CD4-positive, alpha-beta T cell treated with Interleukin-6 at 100 ng/mL for 8 hours (primary cell): ENCODE measurements at places on chromosomes 7 and 10.

DNA sequence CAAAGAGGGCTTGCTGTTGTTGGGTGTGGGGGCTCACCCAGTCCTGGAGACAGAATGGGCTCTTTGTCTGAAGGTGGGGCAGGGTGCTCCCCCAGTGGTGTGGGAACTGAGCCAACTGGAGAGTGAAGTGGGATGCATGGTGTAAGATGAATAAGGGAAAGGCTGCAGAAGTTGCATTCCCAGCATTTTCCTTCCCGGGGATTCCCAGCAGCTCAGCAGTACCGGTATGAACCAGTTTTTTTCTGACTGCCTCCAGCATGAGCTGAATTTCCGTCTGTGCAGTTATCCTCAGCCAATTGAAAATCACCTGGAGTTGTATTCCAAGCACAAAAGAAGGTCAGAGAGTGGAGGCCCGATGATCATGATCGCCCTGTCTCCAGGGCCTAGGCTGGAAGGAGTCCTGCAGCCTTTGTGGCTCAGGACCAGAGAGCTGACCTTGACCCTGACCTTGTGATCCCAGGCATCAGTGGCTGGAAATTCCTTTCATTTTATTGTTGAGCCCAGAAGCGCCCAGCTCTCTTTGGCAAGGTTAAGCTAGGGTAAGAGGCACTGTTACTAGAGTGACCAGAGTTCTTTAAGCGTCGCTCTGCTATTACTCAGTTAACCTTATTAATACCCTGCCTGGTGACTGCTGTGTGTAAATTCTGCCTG lies 33.4 kb downstream of the OGDH start:
- DNase-seq: no peak

DNA sequence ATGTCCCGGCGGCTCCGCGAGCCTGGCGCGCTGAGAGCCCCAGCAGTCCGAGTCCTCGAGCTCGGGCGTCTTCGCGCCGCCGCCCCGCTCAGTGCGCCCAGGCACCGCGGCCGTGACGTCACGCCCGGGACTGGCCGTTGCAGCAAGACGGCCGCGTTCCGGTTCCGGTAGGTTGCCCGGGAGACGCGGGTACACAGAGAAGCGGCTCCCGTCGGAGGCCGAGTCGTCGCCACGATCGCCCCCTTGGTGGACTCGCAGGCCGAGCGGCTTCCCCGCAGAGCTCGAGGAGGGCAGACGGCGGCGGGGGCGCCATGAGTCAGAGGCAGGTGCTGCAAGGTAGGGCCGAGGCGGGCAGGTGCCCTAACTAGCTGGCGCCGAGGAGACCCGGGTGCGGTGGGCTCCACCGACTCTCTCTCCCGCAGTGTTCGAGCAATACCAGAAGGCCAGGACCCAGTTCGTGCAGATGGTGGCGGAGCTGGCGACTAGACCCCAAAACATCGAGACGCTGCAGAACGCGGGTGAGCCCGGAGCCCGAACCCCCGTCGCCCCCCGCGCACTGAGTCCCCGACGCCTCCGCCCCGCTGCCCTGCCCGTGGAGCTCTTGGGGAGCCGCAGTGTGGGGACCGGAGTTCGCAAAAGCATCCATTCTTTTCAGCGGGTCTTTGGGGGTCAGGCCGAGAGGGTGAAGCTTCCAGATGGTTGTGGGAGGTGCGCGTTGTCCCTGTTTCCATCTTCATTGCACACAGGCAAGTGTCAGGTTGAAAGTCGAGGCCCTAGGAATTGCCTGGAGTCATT lies at the start of gene SPAG6:
Gene SPAG6 (plus strand): TSS at position 196 of the 795 bp plus-strand sequence. CDS start 116 bp downstream, at position 312.
- no peak for DNase-seq

DNA sequence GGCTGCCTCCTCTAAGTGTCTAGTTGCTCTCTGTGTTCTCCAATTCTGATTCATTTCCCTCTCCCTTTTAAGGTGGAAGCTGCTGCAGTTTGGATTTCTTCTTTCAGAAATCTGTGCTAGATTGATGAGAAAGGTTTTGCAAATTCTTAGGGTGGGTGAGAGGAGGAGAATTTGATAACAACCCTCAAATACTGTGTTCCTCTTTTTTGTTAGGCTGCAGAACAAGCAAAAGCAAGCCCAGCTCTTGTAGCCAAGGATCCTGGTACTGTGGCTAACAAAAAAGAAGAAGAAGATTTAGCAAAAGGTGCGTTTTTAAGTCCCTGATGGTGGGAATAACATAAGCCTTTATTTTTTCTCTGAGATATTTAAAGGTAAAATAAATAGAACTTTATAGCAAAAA lies 49.1 kb downstream of the STAM start:
- DNase-seq: no peak

GRCh38 chr10:86234541-86235270 lies 131.9 kb downstream of the GRID1 start:
- no peak for DNase-seq

DNA sequence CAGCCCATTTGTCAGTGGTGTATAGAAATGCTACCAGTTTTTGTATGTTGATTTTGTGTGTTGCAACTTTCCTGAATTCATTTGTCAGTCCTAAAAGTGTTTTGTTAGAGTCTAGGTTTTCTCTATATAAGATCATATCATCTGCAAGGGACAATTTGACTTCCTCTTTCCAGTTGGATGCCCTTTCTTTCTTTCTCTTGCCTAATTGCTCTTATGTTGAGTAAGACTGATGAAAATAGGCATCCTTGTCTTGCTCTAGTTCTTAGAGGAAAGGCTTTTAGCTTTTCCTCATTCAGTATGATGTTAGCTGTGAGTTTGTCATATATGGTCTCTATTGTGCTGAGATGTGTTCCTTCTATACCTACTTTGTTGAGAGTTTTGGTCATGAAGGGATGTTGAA lies 161.7 kb upstream of the TPK1 start:
- no peak for DNase-seq

DNA sequence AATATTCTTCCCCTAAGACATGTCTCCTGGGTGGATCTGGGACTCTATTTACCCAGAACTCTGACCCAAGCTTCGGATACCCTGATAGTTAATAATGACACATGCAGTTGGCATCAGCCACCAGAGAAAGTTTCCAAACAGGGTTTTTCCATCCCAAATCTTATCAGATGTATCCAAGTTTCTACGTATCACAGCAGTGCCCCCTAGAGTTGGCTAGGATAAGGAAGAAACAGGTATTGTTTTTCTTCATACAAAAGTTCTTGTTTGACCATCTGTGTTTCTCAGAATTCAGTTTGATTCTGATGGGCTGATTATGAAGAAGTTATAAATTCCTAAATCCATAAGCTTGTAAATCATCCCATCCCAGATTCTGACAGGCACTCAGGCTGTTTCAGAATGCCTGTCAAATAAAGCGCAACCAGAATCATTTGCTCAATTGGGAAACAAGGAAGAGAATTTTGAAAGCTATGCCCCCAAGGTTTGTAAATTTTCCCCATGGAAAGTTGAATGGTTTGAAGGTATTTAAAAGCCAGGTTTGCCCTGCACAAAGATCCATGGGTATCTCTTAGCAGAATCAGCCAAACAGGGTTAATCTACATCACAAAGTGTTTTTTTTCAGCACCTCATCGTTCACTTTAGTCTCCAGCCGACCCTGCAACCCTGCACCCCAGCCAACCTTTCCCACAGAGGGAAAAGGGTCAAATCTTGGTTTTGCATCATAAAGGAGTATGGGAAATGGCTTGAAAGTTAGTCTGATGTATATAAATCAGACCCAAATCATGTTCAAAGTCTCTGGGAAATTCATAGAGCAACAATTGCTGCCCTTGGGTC lies 47.4 kb downstream of the NRAP start:
- DNase-seq: no peak

GRCh38 chr7:154899862-154900261 lies 103.1 kb downstream of the PAXIP1 start:
- DNase-seq: no peak

DNA sequence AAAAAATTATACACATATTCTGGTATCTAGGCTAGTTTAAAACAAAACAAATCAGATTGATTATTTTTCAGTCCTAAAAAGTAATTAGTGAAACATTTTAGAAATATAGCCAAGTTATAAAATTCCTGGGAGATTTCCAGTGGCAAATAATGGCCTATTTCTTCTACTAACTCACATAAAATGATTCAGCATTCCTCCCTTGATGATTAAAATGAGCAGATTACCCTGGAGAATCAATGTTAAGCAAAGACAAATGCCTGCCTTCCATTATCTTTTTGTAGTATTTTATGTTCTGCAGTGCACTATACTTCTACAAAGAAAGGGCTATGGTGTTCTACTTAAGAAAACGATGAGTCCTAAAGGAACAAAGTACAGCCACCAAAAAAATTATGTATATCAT lies 53.6 kb downstream of the PARD3 start:
- DNase-seq: no peak

DNA sequence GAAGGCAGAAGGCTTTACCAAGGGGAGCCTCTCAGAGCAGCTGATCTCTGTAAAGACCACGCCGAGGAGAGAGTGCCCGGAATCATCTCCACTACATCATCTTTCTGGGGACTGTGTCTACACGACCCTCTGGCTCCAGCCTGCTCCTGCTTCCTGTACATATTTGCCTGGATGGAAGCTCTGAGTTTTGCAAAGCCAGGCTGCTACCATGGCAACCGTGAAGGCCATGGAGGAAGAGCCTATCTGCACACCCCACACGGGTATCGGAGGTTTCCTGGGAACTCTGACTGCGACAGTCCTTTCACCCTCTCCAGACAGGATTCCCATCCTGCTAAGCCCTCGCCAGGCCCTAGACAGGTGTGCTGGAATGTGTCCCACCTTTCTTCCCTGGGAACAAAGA lies 83.4 kb upstream of the TNRC18 start:
- no peak for DNase-seq

GRCh38 chr10:88115968-88116367 lies 252.5 kb downstream of the PTEN start:
- DNase-seq: no peak
